ENCODE measurements at places on chromosomes 5 and 9.

- DNase-seq: no peak
Measured at GRCh38 chr9:27537756-27538155, 8.1 kb upstream of the MOB3B start.

GRCh38 chr9:105339849-105340248 is 95.4 kb downstream of the SLC44A1 start:
- no peak for DNase-seq

- no peak for DNase-seq
Measured at GRCh38 chr9:16131264-16131663, 578.4 kb downstream of the CCDC171 start.

- DNase-seq: no peak
Measured at GRCh38 chr5:121121786-121122185, 657.7 kb downstream of the PRR16 start.

GRCh38 chr9:130295431-130295830 is 29.9 kb downstream of the HMCN2 start:
- DNase-seq: no peak

GRCh38 chr5:9468060-9468388 is 77.9 kb downstream of the SEMA5A start:
- DNase-seq: no peak

- DNase-seq: no peak
Measured at GRCh38 chr5:131488463-131488862, 146.6 kb downstream of the RAPGEF6 start.

DNA sequence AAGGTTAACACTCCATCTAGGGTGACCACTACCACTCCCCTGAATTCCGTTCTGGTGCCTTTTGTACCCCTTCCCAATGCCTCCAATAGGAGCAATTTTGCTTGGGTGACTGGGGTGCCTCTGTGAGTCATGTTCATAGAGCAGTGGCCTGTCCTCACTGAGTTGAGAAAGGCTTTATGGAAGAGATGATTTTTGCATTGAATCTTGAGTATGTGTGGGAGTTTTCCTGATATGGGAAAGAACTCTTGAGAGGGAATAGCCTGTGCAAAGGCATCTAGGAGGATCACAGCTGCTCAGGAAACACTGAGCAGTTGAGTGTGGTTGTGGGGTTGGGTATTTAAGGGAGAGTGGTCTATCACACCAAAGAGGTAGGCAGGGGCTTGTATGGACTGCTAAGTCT is 16.2 kb downstream of the C9orf43 start:
- no peak for DNase-seq

DNA sequence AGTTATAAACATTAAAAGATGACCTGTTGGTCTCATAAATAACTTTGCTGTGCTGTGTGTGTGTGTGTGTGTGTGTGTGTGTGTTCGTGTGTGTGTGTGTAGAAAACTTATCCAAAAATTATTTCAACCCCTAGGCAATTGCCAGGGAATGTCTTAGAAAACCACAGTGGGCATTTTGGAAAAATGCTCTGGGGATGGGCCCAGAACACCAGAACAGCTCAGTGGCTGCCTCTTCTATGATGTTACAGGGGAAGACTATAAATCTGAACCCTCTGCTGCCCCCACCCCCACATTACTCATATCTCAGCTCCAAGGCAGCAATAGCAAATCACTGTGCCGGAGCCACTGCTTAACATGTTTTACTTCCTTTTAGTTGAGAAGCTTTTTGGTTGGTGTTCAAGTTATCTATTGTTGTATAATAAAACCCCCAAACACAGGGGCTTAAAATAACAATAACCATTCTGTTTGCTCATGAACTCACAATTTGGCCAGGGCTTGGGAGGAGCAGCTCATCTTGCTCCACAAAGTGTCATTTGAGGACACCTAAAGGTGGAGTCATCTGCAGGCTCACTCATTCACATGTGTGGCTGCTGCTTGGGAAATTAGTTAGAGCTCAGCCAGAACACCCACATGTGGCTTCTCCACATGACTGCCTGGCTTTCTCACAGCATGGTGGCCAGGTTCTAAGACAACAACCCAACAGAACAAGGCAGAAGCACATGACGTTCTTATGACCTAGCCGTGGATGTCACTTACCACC is 40.4 kb downstream of the ACTBL2 start:
- no peak for DNase-seq

- DNase-seq: no peak
Measured at GRCh38 chr5:176844706-176845391, 34.5 kb downstream of the UNC5A start.

DNA sequence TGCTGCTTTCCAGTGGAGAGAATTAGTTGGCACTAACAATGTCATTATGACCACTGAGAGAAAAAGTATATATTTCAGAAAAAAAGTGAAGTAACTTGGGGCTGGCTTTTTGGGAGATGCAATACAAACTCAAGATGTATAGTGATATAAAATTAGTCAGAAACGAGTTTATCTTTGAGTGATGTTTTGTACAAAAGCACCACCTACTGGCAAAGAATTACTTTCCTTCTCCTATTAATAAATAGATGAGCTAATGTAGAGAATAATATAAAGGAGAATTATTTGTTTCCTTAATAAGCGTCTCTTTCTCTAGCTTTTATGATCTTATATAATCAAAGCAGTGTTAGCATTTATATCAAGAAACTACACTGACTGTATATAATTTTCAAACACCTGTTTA is 158.8 kb downstream of the MEF2C start:
- no peak for DNase-seq

DNA sequence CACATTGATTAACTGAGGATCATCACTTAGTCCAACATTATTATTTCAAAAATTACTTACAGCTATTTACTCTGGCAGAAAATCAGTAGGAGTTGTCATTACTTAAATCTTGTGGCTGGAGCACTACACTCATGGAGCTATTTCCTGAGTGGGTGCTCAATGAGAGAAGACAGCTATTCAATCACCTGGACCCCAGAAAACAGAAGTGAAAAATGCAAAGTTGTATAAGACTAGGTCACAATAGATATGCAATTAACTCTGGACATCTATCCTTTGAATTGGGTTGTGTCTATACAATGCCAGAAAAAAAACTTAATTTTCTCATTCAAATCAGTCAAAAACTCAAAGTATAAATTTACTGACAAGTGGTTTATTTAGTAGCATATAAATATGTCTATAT is 340.9 kb downstream of the EFNA5 start:
- no peak for DNase-seq

- no peak for DNase-seq
Measured at GRCh38 chr9:128149951-128150593, 819 bp downstream of the LCN2 start.

DNA sequence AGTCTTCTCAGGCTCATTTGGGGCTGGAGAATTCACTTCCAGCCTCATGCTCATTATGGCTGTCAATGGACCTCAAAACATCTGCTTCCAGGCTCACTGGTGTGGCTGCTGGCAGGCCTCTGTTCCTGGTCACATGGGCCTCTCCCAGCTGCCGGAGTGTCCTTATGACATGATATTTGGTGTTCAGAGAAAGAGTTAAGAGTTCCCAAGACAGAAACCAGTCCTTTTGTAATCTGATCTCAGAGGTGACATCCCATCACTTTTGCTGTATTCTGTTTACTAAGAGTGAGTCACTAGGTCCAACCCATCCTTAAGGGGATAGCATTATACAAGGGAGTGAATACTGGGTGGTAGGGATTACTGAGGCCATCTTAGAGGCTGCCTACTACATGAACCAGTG is 104.6 kb downstream of the CACNA1B start:
- no peak for DNase-seq

DNA sequence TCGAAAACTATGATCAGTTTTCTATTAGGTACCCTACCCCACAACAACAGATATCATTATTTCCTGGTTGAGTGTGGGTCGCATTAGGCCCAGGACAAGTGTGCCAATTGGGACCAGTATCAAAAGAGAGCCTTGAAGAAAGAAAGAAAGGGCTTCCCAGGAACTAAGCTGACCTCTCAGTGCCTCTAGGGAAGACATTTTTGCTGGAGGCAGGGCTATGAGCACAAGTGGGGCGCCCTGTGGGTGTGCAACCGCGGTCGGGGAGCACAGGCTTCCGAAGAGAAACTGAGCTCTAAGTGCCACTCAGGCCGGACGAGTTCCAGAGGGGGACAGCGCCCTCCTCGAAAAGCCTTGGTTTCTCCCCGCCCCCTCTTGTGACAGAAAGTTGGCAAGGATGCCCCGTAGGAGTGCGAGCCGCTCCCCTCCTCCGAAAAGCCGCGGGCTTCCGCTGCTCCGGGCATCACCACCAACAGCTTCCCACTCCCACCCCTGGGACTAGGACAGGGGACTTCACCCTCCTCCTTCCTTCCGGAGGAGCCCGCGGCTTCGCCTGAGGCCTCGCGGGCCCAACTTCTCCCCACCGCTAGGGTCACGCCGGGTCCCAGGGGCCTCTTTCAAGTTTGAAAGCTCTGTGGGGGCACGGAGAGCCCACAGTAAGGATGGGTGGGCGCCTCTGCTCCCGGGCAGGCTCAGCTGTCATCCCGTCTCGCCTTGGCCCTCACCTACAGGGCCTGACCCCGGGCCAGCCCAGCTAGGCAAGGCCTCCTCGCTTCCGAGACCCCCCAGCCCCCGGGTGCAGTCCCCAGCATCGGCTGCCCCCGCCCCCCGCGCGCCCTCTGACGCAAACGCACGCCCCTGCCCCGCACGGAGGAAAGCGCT is 2.0 kb downstream of the NR2F1-AS1 start:
- DNase-seq: no peak

DNA sequence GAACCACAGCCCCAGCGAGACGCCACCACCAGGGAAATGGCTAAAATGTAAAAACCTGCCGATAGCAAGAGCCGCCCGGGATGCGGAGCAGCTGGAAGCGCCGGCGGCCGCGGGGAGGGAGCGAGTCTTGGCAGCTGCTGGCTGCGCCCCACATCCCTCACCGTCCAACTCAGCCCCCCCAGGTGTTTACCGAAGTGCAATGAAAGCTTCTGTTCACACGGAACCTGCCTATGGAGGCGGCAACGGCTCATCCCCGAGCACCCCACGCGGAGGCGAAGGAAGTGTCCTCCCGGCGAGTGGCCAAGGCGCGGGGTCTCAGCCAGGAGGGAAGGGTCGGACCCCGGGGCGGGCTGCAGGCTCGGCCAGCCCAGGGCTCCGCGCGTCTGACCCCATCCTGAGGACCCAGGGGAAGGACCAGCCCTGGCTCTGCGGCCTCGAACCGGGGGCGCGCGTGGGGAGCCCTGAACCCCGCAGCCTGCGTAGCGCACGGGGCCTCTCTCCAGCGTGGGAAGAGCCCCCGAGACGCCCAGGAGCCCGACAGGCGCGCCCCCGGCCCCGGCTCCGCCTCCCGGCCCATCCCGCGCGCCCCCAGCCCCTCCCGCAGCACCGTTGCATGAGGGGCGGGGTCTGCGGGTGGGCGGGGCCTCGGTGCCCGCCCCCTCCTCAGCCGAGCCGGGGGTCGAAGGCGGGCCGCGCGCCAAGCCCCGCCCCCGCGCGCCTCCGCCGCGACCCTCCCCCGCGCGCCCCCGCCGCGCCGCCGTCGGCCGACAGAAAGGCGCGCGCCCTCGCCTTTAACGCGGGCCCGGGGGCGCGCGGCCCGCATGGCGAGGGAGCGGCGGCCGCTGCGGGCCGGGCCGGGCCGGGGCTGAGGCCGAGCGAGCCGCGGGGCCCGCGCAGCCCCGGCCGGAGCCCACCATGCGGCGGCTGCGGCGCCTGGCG is at the start of gene DIPK1B:
Gene DIPK1B, plus strand, starts transcription at position 822 of the 939 bp plus-strand sequence. Its CDS starts 94 bp downstream, at position 916.
- no peak for DNase-seq

- no peak for DNase-seq
Measured at GRCh38 chr9:121071756-121072421, 2.9 kb upstream of the CNTRL start.

DNA sequence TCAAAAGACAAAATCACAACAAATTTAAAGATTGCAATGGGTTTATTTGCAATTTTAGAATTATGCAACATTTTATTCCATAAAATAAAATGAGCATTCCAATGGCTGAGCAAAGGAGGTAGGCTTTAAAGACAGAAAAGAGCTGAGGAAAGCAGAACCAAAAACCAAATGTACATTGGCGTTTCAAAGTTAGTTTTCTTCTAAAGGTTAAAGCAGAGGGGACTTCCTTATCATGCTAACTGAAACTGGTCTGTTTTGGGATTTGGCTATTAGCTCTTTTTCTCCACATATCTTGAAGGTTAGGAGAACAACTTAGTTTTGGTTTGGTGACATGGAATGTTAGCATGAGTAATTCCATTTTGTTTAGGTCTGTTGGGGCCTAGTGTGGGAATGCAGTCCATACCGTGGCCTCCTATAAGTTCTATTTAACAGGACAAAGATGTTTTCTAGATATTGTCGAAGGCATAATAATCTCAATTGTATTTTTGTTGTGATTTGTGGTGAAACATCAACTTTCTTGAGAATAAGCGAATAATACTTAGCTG is 20.3 kb downstream of the DCP2 start:
- no peak for DNase-seq

- DNase-seq: no peak
Measured at GRCh38 chr5:143533978-143534760, 130.7 kb upstream of the NR3C1 start.

DNA sequence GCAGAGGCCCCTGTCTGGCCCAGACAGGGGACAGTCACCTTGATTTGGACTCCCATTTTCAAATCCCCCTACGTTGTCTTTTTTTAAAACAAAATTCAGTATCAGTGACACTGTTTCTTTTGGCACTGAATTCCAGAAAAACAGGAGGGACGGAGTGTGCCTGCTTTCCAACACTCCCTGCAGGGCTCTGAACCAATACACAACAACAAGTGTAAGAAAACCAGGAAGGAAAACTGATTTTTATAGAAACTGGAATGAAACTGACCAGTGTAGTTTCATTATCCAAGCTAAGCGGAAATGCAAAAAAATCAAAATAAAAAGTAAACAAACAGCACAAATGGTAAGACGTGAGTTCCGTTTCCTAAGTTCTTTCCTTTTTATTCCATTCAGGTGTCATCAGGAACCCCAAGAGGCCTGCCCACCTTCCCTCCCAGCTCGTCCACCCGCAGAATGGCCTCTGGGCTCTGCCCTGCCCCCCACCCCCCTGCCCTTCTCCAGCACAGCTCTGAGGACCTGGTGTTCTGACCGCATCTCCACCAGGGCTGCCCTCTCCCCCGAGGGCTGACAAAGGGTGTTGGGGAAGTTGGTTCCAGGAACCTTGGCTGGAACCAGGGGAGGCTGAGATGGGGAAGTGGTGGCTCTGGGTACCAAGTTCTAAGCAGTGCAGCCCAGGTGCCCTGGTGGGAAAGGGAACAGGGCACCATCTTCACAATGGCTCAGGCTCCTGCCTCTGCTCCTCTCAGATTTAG is 73.6 kb downstream of the PSD2 start:
- no peak for DNase-seq

- DNase-seq: no peak
Measured at GRCh38 chr5:181024245-181025064, 15.6 kb upstream of the BTNL9 start.

DNA sequence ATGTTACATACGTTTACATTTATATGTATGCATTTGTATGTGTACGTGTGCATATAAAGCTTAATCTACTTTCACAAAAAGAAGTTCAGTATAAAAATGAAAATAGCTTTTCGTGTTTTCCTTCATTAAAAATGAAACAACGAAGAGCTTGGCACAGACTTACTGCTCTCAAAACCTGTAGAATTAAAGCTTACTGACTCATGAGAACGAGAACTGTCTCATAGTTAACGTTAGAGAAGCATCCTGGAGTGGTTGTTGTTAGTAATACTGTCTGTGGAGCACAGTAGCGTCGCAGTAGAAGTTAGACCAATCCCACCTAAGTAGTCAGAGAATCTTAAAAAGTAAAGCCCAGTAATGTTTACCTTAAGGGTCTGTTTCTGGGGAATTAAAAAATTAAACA is 1.3 kb downstream of the MAT2B start:
- no peak for DNase-seq

Data from activated CD4-positive, alpha-beta T cell treated with anti-CD3 and anti-CD28 coated beads for 24 hours (primary cell).